Tibial nerve (tissue), 4 donors: ENCODE measurements at places on chromosomes 16 and 17.

DNA sequence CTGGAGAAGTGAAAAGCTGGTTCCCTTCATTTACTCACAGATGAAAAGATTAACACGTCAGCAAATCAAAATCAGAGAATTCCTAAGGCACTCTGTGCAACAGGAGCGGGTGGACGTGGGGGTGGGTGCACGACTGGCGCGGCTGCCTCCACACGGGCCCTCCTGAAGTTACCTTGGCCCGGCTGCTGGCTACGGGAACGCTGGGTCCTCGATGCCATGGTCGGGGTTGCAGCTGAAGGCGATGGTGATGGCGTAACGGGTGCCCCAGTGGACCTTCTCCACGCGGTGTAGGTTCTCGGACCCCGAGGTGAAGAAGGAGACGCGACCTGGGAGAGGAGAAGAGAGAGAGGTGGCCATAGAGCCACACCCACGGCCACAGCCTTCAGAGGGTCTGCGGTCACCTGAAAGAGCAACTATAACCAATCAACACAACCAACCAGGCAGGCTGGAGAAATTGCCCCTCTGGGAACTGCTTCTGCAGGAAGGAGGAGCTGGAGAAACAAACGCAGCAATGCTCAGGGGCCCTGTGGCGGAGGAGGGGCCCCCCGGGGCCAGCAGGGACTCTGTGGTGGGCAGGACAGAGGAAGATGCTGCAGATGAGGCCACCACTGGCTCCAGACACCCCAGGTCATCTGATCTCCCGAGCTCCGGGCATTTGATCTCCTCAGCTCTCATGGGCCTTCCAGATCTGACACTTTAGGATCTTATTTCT lies 20.8 kb downstream of the UTS2R start:
- no peaks in the 10 kb centered on the region for H3K36me3 ChIP-seq
- no peak for DNase-seq
- no peak overlapping the region for H3K4me3 ChIP-seq
- H3K4me1 ChIP-seq = no peaks in the 10 kb centered on the region
- H3K27ac ChIP-seq = no peak overlapping the region

DNA sequence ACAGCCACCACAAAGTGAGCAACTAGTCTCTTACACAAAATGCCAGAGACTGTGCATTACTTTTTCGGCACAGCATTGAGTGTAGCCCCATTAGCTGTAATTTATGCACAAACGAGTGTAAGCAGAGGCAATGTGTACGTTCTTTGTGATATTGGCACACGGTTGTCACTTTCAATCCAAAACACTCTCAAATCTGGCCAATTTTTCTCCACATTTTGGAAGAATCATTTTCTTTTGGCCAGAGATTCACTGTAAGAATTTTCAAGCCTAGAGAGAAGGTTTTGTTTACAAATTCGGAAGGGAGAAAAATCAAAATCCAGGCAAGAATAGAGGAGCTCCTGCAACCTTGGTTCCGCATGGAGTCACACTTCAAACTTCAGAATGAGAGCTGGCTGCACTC lies 15.4 kb upstream of the KIF2B start:
- H3K36me3 ChIP-seq = no peaks in the 10 kb centered on the region
- no peaks in the 10 kb centered on the region for H3K27me3 ChIP-seq
- H3K4me3 ChIP-seq = no peak overlapping the region
- H3K27ac ChIP-seq = no peak overlapping the region
- no peak for DNase-seq

GRCh38 chr16:47358816-47359215 lies 102.0 kb downstream of the ITFG1 start:
- H3K4me1 ChIP-seq = no peaks in the 10 kb centered on the region
- H3K36me3 ChIP-seq = no peaks in the 10 kb centered on the region
- no peaks in the 10 kb centered on the region for H3K27me3 ChIP-seq
- no peak overlapping the region for H3K27ac ChIP-seq
- no peak overlapping the region for H3K4me3 ChIP-seq

GRCh38 chr16:70697594-70698170 lies 11.8 kb upstream of the MTSS2 start:
- peak overlapping the region; percentile 92 for H3K27ac ChIP-seq
- no peak overlapping the region for H3K4me3 ChIP-seq
- H3K4me1 ChIP-seq = peaks cover 70% of the 10 kb centered on the region
- no peaks in the 10 kb centered on the region for H3K36me3 ChIP-seq
